Stimulated activated CD4-positive, alpha-beta T cell treated with anti-CD3 and anti-CD28 coated beads, Interleukin-2, amount 100 ng/mL, for 4 hours (primary cell): ENCODE measurements at places on chromosomes 3 and 15.

DNA sequence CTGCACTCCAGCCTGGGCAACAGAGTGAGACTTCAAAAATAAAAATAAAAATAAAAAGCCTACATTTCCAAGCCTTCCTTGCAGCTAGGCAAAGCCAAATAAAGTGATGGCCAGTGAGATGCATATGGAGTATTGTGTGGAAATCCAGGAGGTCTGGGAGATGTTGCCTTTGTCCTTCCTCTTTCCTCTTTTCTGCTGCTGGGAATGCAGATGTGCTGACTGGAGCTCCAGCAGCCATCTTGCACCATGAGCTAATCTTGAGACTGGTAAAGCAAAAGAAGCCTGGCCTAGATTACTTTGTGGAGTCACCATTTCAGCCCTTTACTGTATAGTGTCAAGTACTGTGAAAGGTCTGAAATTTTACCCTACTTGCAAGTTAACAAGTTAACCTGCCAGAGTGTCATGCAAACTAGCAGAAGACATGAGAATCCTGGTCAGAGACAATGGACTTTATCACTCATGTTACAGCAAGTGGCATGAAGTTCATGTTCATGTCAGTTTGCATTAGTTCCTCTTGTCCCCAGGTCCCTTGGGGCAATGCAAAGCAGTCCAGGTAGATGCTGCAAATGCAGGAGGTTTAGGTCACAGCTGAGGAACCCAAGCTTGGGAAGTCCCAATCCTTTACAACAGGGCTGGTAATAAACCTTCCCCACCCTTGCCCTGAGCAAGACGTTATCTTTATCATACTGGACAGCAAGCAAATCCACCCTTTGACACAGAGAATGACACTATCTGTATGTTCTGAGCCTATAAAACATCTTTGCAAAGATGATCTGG, 103.1 kb downstream of the TLE3 start:
- DNase-seq = no peak

DNA sequence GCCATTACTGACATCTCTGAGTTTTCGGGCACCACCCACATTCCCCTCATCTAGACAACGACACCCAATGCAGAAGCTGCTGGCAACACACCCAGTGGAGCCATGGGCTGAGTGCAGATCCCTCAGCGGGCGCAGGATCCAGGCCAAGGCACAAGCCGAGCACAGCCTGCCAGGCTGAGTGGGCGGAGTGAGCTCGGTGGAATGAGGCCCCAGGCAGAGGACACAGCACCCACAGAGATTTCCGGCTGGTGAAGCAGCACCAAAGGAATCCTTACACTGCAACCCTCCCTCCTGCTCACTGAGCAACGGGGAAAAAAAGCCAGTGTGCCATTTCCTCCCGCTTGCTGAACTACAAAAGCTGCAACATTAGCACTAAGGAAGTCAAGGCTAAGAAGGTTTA, 34.3 kb downstream of the ZMAT3 start:
- DNase-seq = peak; percentile 27

DNA sequence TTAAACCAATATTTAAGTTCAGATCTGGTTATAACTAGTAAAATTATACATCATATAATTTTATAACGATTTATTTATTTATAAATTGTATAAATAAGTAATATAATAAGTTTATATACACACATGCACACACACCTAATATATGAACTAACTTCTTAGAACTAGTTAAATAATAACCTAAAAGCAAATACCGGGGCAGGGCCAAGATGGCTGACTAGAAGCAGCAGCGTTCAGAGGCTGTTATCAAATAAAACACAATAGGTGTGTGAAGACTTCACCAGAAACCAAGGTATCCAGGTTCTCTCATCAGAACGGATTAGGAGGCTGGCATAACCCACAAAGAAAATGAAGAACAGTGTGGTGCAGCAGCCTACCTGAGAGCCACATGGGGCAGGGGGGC, 653.6 kb upstream of the CBLB start:
- DNase-seq = no peak

GRCh38 chr15:29972051-29972450, 110.7 kb upstream of the GOLGA8J start:
- DNase-seq = no peak

- DNase-seq = no peak
Measured at GRCh38 chr3:98745718-98746117, 17.4 kb upstream of the ST3GAL6 start.

DNA sequence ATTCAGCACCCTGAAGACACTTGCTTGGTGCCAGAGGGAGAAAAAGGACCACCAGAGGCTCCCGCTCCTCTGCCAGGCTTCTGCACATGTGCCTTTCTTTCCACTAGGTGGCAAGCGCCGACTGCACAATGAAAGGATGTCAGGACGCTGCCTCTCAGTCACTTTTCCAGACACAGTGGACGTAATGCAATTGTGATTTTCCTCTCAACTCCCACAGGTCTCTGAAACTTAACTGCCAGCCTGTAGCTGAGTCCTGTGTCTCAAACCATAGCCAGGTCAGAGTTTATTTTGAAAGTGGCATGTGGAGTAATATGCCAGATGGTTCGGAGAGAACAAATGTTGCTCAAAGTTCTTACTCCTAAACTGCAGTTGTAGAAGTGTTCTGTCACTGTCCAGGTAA, 162.9 kb downstream of the ITPR1 start:
- DNase-seq = no peak

DNA sequence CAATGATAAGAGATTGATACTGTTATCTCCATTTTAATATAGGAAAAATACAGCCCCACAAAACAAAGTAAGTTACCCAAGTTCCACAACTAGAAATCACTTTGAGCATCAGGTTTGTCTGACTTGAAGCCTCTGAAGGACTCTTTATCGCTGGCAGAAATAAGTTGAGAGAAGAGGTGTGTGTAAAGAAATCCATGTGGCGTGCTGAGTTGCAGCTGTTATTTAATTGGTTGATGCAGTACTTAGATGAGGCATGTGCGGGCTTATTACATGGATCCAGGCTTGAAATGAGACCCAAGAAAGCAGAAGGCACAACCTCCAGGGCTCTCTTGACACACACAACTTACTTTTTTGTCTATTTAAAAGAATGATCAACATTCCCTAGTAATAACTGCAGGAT, 221.3 kb downstream of the PDZRN3 start:
- no peak for DNase-seq

DNA sequence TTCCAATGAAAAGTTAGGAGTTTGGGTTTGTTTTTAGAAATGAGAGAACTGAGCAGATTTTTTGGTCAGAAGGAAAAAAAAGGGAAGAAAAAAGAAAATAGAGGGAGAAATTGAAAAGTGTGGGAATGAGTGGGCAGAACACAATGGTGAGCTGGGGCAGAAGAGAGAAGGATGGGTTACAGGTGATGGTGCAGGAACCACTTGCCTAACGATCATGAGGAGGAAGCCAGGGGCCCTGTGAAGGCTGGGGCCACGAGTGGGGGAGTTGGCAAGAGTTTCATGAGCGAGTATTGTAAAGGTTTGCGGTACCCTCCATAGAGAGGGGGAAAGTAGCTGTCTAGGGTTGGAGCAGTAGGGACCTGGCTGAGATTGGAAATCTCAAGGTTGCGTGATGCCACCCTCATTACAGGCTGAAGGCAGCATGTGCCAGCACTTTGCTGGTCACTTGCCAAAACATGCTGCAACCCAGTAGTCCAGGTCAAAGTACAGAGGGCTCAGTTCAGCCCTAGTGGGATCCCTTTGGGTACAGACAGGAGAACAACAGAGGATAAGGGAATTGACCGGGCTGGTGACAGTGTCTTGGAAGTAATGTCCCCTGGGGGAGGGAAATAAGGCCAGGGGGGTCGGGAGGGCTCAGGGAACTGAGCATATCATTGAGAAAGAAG, 6.6 kb downstream of the IVD start:
- no peak for DNase-seq

GRCh38 chr3:98329392-98330124, 24.1 kb upstream of the OR5K4 start:
- DNase-seq = peak; percentile 13
